ENCODE measurements at places on chromosomes 4 and X.
A peak's percentile ranks its signal among the peaks of the same experiment; 100 is the strongest.

GRCh38 chrX:71912156-71912555, 1.5 kb downstream of the NHSL2 start:
- DNase-seq: no peak

DNA sequence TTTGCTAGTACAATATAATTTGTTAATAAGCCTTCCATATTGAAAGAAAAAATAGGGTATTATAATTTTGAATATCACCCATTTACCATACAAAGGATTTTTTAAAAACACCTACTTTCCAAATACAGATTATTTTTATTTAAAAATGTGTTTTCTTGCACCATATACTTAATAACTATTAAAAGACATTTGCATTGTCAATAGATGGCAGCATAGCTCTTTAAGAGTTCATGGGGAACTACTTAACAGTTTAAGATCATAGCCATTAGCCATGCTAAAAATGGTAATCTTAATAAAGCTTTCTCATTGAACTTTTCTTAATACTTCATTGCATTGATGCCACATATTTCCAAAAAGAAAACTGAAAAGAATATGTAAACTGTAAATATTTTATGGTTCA, 1995.9 kb downstream of the C4orf33 start:
- DNase-seq: peak; percentile 76

GRCh38 chr4:110061076-110061475, 137.3 kb downstream of the ELOVL6 start:
- no peak for DNase-seq

GRCh38 chrX:139766545-139766983, 58.6 kb upstream of the MCF2 start:
- no peak for DNase-seq

DNA sequence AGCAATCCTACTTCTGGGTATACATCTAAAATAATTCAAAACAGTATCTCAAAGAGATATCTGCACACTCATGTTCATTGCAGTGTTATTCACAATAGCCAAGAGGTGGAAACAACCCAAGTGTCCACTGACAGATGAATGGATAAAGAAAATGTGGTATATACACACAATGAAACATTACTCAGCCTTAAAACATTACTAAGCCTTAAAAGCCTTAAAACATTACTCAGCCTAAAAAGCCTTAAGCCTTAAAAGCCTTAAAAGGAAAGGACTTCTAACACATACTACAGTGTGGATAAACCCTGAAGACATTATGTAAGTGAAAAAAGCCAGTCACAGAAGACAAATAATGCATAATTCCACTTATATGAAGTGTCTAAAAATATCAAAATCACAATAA, 40.3 kb upstream of the TFDP3 start:
- no peak for DNase-seq
